ENCODE measurements at places on chromosomes 11 and 22.

GRCh38 chr22:49507607-49508292 is 319.9 kb downstream of the BRD1 start:
- no peak for DNase-seq

GRCh38 chr22:39833610-39834009 is 60.0 kb downstream of the ENTHD1 start:
- no peak for DNase-seq

- peak; percentile 51 for DNase-seq
These were observed at the start of gene BRD1 for GRCh38 chr22:49827853-49828598. Gene BRD1 (minus strand): TSS chr22:49827873. CDS start chr22:49824317, 3,556 bp downstream.

- DNase-seq = no peak
These were observed 38.7 kb downstream of the RTN3 start for GRCh38 chr11:63719987-63720386.

- DNase-seq = no peak
These were observed 94.1 kb upstream of the LIN7C start for GRCh38 chr11:27600656-27601055.

DNA sequence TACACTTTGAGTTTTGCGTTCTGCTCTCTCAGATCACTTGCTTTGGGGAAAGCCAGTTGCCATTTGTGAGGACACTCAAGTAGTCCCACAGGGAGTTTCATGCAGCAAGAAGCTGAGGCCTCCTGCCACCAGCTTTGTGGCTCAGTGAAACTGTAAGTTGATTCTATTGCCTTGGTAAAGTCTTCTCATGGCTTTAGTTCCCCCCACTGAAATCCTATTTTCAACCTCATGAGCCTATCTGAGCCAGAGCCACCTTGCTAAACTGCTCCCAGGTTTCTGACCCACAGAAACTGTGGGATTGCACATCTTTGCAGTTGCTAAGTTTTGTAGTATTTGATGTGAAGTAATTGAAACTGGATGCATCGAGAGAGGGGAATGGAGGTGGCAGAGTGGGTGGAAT is 85.4 kb upstream of the TOP3B start:
- no peak for DNase-seq

GRCh38 chr11:116851626-116852025 is 14.2 kb upstream of the APOA1 start:
- DNase-seq = peak; percentile 45

DNA sequence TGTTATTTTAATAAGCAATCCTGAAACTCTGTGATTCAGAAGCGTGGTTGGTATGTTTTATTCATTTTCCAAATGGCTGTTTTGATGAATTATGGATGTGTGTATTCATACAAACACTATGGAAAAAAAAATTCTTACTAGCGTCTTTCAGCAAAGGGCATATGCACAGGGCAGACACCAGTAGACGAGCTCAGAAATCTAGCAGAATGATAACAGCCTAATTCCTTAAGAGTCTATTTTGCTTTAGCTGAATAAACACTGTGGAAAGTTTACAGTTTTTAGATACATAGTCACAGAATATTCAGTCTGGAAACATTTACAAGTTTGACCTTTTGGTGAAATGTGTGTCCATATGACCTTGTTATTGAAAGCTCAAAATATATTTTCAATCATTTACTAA is 418.8 kb upstream of the LUZP2 start:
- DNase-seq = no peak

DNA sequence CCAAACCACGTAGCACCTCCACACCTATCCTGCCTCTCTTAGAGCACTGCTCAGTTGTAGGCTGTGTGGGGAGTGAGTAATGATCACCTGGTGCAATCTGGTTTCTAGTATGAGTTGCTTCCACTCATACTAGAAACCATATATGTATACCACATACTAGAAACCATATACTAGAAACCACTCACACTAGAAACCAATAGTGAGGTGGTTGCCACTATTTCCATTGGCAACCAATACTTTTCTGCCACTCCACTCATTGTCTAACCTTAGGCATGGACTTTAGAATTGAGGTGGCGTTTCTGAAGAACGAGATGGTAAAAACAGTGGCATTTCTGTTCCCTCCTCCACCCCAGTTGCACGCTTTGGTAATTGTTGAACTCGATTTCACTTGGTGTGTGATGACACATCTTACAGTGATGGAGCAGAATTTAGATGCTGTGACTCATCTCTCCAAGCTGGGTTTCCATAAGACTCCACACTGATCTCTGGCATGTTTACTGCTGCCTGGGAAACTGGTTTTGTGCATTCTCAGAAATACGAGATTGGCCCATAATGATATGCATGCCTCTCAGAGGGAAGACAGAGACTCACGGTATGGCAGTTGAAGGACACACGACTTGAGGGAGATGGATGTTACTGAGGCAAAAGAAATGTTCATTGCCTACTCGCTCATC is 82.9 kb downstream of the KIRREL3 start:
- peak; percentile 13 for DNase-seq

GRCh38 chr11:95703049-95703448 is 86.5 kb downstream of the FAM76B start:
- peak; percentile 29 for DNase-seq

GRCh38 chr11:5242933-5243815 is 6.5 kb downstream of the HBG1 start:
- DNase-seq = no peak

DNA sequence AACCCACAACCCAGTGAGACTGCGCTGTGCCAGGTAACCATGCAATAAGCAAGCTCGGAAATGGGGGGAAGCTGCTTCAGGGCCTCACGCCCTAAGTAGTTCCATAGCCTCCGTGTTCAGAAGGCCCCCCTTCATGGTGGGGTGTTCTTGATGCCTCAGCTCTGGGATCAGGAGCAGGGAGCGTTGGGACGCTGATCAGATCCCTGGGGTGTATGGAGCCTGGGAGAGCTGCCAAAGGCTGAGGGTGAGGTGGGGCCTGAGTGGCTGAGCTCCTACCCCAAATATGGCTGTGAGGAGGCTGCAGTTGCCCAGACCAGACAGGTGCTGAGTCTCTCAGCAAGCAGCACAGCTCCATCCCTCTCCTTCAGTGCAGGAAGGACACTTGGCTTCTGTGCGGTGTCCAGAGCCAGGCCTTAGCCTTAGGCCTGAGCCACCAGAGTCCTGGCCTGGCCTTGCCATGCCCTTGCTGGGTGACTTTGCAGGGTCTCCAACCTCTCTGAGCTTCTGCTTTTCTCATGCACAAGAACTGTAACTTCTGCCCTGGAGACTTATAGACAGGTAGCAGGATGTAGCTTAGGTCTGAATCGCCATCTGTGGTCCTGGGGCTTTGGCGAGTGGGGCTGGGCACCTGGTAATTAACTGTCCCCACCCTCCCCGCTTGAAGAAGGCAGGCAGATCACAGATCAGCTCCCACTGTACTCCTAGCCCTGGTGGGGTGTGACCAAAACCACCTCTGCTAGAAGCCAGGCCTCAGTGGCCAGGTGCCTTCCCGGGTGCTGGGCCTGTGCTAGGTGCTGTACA is 5.3 kb downstream of the MMP11 start:
- DNase-seq = no peak

DNA sequence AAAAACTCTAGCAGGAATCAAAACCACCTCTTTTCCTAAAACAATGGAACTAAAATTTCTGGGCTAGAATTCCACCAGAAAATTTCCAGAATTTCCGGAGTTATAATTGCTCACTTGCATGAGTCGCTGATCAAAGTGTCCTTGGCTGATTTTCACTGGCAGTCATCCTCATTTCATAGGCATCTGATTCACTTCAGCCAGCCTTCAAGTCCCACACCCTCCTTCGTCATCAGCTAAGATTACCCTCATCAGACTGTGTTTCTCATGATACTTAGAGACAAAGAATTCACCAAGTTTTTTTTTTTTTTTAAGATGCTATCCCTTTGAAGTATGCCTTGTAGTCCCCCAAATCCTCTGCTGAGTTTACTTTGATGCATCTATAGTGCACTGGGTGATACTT is 71.5 kb upstream of the RAB38 start:
- no peak for DNase-seq

- no peak for DNase-seq
These were observed 6.9 kb downstream of the C11orf68 start for GRCh38 chr11:65911682-65912568.

DNA sequence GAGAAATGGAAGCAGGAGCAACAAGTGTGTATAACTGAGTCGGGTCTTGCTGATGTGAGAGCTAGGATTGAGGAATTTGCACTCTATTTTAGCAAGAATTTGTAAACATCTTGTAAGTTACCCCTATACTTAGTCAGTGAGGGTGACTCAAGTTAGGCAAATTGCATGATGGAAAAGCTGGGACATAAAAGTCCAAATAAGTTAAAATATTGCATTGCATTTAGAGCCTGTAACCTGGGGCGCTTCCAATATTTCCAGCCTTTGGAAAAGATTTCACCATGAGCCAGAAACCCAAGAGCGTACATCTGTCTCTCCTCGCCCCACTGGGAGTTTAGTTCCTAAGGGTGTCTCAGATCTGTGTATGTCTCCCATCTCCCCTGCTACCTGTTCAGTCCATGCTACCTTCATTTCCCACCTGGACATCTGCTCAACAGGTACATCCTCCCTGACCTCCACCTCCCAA is 37.0 kb upstream of the ACCSL start:
- no peak for DNase-seq

DNA sequence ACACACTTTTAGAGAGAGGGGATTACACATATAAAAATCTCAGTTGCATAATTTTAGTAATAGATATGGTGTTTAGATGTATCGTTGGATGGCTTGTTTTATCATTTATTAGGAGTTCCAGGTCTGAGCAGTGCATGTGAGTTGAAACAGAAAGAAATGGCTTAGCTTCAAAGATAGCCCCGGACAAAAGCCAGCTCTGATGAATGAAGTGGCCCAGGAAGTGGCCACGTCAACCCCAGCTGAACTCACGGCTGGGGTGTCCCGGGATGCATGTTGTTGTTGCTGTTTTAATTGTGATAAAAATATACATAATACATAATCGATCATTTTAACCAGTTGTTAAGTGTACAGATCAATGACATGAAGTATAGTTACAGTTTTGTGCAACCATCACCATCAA is 1513.6 kb downstream of the BRD1 start:
- no peak for DNase-seq

GRCh38 chr22:41526830-41527799 is 17.2 kb downstream of the POLR3H start:
- DNase-seq = peak; percentile 71

GRCh38 chr22:46464296-46464695 is 73.1 kb downstream of the CELSR1 start:
- DNase-seq = no peak

All from stimulated activated CD4-positive, alpha-beta T cell treated with anti-CD3 and anti-CD28 coated beads, Interleukin-4, amount 100 ng/mL, for 24 hours (primary cell).